Stimulated activated CD8-positive, alpha-beta memory T cell treated with anti-CD3 and anti-CD28 coated beads, Interleukin-12 subunit alpha, Interleukin-12 subunit beta, amount 100 ng/mL, for 1 hour (primary cell): ENCODE measurements at places on chromosomes 1 and 21.

DNA sequence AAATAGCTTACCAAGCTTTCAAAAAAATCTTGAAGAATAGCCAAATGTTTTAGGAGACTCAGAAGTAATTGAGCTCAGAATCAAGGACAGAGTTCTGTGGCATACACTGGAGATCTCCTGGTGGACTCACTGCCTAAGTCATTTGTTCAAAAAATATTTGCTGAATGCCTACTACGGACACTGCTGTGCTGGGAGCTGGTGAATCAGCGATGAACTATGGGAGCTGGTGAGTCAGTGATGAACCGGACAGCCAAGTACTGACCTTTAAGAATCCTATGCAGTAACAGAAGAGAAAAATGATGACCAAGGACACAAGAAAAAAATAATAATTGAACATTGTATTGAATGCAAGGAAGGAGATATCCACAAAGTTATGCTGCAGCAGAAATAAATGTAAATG, 717.9 kb upstream of the CXADR start:
- no peak for DNase-seq

GRCh38 chr1:107474877-107475612, 334.2 kb downstream of the NTNG1 start:
- DNase-seq = no peak

- no peak for DNase-seq
These were observed 17.5 kb upstream of the TFF3 start for GRCh38 chr21:42332557-42333317.

DNA sequence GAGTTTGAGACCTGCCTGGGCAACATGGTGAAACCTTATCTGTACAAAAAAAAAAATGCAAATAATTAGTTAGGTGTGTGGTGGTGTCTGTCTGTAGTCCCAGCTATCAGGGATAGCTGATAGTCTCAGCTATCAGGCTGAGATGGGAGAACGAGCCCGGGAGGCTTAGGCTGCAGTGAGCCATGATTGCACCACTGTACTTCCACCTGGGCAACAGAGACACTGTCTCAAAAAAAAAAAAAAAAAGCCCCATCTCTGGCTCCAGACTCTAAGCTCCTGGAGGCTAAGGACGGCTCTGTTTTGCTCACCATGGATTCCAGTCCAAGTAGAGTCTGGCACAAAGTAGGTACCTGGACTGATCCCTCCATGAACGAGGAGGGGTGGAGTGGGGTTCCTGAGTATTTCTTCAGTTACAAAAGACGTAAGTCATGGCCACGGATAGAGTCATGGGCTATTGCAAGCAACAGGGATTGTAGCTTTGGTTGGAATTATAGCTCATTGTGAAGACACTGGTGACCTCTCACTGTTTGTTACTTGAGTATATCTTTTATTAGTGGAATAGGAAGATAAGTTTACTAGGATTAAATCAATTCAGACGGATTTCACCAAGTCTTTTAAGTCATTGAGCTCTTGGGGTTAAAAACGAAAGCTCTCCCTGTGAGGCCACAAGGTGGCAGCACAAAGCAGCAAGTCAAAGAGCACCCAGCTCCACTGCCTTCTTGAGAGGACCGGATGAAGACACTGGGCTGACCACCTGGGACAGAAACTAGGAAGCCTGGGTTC, 35.6 kb upstream of the TMEM61 start:
- DNase-seq = peak; percentile 41

GRCh38 chr1:13661539-13661938, 38.4 kb upstream of the PRDM2 start:
- no peak for DNase-seq

DNA sequence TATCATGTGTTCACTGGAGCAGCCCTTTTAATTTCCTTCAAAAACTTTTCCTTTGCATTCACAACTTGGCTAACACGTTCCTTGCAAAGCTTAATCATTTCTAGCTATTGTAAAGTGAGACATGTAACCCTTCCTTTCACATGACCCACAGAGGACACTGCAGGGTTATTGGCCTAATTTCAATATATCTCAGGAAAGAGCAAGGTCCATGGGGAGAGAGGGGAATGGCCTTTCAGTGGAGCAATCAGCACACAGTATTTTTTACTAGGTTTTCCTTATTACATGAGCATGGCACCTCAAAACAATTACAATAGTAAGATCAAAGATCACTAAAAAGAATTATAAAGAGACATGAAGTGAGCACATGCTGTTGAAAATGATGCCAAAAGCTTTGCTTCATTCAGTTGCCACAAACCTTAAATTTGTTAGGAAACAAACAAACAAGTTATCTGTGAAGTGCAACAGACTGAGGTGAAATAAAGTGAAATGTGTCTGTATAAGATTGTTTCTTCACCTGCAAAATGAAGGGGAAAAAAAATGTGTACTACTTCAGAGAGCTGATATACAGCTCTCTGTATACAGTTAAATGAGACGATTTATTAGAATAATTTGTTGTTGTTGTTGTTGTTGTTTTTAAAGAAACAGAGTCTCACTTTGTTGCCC, 61.5 kb downstream of the EIF4G3 start:
- DNase-seq = no peak

DNA sequence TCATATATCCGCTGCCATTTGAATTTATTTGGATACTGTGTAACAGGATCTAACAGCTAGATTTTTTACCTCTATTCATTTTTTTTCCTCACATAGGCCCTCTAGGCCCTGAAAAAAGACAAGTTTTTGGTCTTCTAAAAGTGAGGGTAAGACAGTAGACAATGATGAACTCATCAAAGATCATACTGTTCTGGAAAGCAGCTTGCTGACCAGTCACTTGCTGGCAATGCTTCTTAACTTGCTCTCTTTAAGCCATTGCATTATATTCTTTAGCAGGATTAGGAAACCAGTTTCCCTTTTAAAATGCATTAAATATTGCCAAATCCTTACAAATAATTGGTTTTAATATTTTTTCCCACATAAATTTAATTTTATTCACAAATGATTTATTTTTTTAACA, 65.5 kb downstream of the SYT14 start:
- DNase-seq = no peak

GRCh38 chr1:234731569-234732085, 121.6 kb upstream of the IRF2BP2 start:
- no peak for DNase-seq

GRCh38 chr21:33557447-33557846, 14.6 kb downstream of the SON start:
- DNase-seq = no peak

DNA sequence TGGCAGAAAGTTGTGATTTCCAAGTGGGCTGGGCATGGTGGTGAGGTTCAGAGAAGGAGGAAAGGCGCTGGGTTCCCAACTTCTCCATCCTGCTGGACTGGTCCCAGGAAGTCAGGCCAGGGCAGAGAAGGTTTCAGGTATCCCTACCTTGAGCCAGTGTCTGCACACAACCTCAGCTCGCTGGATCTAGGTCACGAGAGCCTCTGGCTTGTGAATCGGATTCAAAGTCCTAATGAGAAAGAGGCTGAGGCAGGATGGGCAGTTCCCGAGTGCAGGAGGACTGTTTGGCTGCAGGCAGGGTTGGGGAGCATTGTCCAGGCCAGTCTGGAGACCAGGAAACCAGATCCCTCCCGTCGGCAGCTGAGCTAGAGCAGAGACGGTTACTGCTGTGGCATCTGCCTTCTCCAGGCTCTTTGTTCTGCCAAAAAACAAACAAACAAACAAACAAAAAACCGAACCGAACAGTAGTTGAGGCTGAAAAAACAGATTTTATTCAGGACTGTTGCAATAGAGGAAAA, 19.5 kb upstream of the IGSF21 start:
- DNase-seq = no peak

- no peak for DNase-seq
These were observed 67.1 kb upstream of the PGBD5 start for GRCh38 chr1:230493264-230493663.

DNA sequence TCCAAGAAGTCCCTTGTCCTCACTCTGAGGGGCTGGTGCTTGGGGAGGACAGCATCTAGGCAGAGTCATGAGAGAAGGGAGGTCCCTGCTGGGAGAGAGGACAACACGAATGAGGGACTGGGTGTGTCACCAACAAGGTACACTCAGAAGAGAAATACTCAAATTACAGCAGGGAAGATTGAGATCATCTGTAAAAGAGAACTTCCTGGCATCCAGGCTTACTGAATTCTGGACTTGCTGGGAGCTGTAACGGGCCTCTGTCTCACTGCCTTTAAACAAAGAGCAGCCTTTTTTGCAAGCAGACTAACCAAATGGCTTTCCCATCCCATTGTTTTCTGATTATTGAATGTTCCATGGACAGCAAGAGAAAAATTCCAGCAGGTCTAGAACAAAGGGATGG, 195.7 kb upstream of the RAB4A start:
- DNase-seq = no peak

DNA sequence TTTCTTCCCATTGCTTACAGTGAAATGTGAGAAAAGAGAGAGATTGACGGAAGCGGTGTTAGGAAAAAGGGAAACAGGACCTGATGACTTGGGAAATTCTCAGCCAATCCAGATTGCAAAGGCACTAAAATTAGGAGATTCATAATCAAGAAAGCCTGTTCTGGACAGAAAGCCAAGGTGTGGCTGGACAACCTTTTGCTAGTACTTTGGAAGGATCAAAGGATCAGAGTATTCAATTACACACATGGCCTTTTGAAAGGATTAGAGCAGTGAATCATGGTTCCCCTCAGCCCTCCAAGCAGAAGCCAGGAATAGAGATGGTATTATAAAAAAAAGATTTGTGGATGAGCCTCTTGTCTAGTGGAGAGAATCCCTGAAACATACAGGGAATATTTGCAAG, 669.8 kb upstream of the ADAMTS5 start:
- no peak for DNase-seq

DNA sequence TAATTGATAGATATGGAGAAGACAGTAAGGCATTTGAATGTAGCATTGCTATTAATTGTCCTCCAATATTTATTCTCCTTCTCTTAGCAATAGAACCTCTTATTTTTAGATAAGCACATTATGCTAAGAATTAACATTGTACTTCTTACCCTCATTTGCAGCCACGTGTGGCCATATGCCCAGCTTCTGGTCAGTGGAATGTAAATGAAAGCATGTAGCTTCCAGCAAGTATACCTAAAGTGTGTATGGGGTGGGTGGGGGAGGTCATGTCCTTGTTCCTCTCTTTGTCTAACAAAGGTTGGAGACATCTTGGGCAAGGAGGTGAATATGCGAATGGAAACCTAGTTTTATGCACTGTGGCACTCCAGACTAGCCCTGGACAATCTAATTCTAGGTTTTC, 133.6 kb upstream of the HMCN1 start:
- no peak for DNase-seq

- DNase-seq = peak; percentile 73
These were observed 160.8 kb downstream of the ZSCAN20 start for GRCh38 chr1:33633019-33633801.

DNA sequence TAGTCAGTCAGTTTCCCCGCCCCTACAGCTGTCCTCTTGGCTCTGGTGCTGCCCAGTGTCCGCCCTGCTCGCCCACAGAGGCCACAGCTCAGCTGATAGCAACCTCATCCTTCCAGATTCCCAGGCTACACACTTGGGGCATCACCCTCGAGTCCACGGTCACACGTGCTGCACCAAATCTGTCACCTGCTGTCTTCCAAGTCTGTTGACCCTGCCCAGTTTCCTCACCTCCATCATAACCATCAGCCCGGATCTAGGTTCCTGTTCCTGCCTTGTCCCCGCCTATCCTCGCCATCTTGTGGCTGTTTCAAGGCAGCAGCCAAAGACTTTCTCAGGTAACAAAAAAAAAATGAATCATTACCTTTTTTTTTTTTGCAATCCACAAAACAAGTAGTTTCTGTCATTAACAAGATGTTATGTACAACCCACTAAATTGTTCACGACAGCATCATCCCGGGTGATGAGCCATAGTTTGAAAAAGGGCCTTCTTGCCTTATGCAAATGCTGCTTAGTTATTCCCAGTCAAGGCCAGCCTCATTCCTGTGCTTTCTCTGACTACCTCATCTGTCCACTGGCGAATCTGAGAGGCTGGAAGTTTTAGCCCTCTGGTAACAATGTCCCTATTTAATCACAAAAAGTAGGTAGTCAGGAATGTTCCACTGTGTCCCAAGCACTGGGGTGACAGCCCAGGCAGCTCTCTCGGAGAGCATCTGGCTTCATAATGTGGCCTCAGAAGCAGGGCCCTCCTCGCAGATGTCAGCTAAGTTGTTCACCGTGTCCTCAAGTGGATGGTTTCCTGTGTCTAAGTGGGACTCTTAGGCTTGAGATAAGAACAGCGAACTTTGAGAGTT, 4.9 kb upstream of the MIIP start:
- DNase-seq = no peak

- DNase-seq = no peak
These were observed 75.4 kb downstream of the NOS1AP start for GRCh38 chr1:162144853-162145252.

DNA sequence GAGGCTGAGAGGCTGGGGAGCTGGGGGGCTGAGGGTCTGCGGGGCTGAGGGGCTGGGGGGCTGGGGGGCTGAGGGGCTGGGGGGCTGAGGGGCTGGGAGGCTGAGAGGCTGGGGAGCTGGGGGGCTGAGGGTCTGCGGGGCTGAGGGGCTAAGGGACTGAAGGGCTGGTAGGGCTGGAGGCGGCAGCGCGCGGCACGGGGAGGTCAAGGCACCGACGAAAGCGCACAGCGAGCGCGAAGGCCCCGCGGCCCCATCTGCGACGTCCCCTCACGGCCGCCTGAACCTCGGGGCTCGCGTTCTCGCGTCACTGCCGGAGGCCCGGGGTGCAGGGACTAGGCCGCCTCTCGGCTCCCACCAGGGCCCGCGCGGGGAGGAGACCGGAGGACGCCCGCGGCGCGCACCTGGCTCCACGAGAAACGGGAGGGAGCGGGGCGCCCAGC, 356 bp downstream of the INTS11 start:
- DNase-seq = no peak

DNA sequence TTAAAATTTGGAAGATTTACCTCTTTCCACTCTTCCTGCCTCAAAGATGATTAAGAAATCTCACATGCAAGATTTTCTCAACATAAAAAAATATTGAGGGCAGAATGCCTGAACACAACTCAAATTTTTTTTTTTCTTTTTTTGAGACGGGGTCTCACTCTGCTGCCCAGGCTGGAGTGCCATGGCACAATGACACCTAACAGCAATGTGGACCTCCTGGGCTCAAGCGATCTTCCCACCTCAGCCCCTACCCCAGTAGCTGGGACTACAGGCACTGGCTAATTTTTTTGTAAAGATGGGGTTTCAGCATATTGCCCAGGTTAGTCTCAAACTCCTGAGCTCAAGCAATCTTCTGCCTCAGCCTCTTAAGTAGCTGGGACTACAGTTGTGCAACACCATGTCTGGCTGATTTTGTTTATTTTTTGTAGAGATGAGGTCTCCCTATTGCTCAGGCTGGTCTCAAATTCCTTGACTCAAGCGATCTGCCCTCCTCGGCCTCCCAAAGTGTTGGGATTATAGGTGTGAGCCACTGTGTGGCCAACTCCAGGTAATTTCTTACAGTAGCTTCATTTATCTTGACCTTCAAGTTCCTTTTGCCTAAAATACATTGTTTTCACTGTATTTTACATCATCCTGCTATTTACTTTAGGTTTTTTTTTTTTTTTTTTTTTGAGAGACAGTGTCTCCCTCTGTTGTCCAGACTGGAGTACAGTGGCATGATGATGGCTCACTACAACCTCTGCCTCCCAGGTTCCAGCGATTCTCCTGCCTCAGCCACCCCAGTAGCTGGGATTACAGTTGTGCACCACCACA, 10.4 kb downstream of the NUCKS1 start:
- no peak for DNase-seq

GRCh38 chr1:218964471-218965185, 209.1 kb upstream of the LYPLAL1 start:
- no peak for DNase-seq
